ENCODE measurements at places on chromosomes 7 and 10.

GRCh38 chr10:78893217-78893616 is 175.5 kb upstream of the ZMIZ1 start:
- no peak for DNase-seq

- no peak for DNase-seq
These were observed 269.7 kb upstream of the TPK1 start for GRCh38 chr7:145105561-145105960.

DNA sequence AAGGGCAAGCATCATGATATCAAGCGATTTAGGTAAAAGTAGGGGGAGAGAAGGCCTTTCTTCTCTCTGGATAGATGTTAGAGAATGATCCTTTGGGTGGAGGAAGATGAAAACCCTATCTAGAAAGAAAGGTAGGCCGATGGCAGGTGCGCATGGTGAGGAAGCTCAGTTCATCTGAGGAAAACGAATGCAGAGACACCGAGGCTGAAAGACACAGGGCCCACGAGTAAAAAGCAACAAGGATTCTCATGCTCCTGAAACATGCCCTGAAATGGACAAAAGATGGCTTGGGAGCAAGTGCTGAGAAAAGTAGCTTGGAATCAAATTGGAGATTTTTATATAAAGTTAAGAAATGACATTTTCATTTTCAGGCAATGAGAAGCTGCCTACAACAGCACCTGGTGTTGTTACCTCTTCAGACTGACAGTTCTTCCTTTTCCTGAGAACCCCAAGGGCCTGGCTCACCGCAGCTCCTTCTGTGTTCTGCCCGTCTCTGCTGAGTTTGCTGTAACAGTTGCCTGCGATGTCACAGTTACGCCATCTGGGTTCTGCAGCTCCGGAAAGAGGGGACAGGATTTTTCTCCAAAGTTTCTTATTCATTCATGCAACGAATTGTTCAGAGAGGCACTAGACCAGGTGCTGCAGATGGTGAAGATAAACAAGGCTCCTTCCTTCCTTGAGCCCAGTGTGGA is 402.0 kb upstream of the KLF6 start:
- no peak for DNase-seq

- no peak for DNase-seq
These were observed 36.0 kb downstream of the BRI3 start for GRCh38 chr7:98317366-98318040.

DNA sequence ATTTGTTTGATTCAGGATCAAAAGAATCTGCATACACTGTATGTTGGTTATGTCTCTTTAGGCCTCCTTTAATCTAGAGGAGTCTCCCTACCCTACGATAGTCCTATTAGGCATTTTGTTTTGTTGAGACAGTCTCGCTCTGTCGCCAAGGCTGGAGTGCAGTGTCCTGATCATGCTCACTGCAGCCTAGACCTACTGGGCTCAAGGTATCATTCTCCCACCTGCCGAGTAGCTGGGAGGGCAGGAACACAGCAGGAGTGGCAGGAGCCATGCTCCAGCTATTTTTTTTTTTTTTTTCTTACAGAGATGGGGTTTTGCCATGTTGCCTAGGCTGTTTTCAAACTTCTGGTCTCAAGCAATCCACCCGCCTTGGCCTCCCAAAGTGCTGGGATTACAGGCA is 123.0 kb upstream of the DKK1 start:
- no peak for DNase-seq

DNA sequence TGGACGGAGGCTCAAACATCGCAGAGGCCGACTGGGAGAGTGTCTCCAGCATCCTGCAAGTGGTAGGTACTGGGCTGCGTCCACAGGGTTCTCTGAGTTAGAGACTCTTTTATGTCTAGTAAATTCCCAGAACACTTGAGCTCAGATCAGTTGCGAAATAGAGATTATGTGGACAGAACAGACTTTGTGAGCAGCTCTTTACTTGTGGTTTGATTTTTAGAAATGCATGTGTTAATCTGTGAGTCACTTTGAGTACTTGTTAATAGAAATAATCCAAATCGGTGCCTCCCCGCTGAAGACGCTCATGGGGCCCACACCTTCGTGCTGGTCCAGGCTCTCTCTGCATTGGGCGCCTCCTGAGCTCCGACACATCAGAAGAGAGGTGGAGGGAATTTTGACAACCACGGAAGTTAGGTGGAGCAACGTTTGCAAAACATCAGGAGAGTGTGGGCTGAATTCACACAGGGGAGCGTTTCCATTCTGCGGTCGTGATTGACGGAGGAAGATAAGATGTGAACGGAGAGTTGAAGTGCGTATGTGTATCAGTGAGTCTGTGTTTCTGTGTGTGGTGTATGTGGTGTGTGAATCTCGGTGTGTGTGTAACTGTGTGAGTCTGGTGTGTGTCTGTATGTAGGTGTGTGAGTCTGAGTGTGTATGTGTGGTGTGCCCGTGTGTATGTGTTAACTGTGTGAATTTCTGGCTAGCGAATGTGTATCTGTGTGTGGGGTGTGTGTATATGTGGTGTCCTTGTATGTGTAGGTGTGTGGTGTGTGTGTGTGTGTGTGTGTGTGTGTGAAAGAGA is 32.1 kb downstream of the PFKP start:
- DNase-seq = no peak

DNA sequence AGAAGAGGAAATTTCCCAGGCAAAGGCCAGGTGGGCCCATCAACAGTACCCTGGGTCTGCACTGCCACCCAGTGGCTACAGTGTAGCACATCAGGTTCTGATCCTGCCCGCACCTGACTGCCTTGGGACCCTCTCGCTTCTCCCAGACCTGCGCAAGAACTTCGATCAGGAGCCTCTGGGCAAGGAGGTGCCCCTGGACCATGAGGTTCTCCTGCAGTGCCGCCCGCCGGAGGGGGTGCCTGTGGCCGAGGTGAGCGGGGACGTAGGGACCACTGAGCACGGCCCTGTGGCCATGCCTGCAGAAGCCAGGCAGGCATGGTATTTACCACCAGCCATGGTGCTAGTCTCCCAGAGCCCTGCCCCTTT is 33.9 kb upstream of the SLC29A3 start:
- DNase-seq = peak; percentile 6

DNA sequence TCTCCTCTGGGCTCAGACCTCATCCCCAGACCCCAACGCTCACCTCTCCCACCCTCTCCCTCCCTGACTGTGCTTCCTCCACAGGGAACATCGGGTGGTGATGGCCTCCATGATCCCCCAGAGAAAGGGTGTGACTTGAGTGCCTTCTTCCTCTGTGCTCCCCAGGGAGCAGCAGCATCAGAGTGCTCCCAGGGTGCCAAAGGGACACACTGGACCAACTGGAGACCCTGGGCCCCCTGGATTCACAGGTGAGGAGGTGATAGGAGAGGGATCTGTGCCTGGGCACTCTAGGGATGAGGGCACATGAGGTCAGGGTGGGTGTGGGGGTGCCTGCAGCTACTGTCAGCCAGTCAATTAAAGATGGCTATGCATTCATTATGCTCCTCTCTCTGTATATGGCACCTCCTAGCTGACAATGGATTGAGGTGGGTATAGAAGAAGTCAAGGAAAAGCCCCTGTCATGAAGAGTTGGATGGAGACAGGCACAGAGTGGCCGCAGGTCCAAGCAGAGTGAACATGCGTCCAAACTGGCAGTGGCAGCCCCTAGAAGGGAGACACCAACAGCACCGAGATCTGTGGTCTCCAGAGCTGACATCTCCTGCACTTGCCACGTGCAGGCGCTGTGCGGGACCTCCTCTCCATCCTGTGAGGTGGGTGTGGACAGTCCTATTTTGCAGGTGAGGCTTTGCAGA is 15.5 kb upstream of the VOPP1 start:
- no peak for DNase-seq

GRCh38 chr7:4875391-4875790 is 8.1 kb downstream of the RADIL start:
- no peak for DNase-seq

- DNase-seq = no peak
These were observed 219.5 kb upstream of the KCND2 start for GRCh38 chr7:120053390-120053961.

DNA sequence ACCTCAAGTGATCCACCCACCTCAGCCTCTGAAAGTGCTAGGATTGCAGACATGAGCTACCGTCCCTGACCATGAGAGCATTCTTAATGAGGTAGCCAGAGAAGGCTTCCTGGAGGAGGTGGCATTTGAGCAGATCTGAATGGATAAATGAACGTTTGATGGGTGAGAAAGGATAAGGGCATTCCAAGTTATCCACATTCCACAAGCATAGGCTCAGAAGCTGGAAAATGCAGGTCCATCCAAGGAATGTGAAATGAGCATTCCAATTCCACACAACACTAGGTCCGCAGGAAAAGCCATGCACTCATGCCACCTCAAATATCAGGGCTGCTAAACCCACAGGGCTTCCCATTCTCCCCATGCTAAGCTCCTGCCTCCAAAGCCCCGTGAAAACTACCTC is 17.0 kb downstream of the TMEM130 start:
- DNase-seq = no peak

GRCh38 chr10:78800006-78800405 is 268.8 kb upstream of the ZMIZ1 start:
- DNase-seq = no peak

DNA sequence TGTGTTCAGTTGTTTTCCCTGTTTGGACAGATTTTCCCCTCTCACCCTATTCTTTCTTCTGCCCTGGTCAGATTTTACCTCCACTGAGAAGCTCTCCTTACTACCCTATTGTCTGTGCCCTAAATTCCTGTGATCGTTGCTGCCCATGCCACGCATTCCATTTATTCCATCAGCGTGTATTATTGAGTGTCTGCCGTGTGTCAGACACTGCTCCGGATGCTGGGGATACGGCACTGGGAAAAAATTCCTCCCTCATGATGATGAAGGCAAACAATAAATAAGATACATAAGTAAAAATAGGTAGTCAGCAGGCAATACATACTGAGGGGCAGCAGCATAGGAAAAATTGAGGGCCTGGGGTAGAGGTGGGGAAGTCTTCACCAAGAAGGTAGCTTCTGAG is 86.8 kb downstream of the FANK1 start:
- DNase-seq = no peak

- DNase-seq = no peak
These were observed 7.5 kb upstream of the ARHGAP22 start for GRCh38 chr10:48612236-48612943.

GRCh38 chr7:18018296-18019215 is 9.1 kb downstream of the PRPS1L1 start:
- no peak for DNase-seq

- DNase-seq = peak; percentile 59
These were observed 12.2 kb upstream of the REPIN1 start for GRCh38 chr7:150356265-150356897.

DNA sequence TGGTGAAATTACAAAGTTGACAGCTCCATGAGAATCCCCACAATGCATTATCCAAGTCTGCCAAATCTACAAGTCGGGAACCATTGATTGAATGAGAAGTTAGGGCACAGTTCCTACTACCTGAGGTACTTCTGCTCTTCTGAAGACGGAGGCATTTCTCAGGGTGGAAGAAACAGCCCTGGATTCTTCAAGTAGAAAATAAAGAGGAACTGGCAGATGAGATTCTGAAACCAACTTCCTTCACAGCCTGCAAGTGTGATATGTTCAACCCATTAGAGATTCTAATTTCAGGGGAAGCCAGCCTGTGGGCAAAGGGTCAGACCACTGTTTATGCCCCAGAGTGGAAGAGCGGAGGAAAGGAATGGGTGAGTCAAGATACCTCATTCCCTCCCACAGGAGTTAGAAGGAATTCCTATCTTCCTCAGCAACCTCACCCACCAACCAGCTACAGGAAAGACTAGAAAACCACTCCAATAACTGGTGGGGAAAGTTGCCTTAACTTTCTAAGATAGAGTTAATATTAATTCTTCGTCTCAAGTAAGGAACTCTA is 50.5 kb upstream of the BMPER start:
- DNase-seq = no peak

DNA sequence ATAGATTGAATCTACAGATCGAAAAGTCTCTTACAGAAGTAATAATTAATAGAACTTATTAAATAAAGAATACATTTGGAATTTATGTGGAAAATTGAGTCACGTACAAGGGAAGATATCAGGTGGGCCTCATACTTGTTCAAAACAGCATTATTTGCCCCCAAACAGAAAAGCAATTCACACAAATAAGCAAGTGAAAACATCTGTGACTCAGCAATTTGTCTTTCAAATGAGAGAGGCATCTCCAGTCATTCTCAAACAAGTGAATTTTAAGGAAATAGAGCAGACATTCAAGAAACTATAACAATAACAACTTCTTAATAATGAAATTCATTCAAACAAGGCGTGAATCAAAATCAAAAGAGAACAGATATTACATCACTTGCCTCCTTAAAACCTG is 50.1 kb downstream of the SEMA3A start:
- no peak for DNase-seq

- peak; percentile 19 for DNase-seq
These were observed 1.6 kb downstream of the TSPAN14 start for GRCh38 chr10:80455461-80456349.

DNA sequence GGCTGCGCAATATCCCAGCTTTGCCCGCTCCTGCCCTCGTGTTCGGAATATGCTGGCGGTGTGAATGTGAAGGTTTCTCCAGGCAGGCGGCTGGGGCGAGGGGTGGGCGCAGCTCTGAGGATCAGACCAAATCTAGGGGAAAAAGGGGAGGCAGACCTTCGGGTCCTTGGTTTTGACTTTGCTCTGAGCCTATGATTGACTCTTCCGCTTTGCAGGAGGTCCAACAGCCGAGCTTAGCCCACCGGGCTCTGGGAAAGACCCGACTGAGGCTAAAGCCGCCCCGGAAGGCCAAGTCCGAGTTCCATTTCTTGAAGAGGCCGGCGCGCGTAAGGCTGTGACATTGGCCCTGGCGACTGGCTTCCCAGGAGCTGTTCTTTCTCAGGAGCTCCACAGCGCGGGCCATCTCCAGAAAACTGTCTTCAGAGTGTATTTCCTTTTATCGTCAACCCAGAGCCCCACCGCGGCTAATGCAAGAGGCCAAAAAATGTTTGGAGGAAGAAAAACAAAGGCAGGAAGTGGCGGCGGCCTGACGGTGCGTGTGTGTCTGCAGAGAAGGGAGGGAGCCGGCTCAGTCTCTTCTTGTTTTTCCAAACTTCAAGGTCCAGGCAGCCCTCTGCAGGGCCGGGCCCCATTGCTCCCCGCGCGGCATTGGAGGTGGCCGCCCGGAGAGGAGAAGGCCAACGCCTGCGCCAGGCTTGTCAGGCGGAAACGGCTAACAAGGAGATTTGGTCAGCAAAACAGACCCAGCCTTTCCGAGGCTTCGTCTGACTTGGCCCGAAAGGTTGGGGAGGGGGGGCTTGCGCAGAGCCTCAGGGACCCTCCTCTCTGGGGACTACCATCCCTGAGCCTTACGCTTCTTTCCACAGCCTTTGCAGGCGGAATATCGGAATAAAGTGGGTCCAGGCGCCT is 3.6 kb upstream of the HOXA11 start:
- DNase-seq = peak; percentile 56

Measured in CD8-positive, alpha-beta memory T cell (primary cell).